ENCODE measurements at places on chromosomes 1 and 21.

DNA sequence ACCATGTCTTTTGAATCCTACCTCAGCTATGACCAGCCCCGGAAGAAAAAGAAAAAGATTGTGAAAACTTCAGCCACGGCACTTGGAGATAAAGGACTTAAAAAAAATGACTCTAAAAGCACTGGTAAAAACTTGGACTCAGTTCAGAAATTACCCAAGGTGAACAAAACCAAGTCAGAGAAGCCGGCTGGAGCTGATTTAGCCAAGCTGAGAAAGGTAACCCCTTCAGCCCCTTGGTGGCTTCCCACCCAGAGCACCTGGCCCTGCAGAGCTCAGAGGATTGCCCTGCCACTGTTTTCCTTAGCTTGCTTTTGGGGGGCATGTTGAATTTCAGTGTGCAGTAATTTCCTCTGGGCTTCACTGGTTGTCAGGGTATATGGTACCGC, 8.5 kb downstream of the ELOA start:
- DNase-seq = no peak

DNA sequence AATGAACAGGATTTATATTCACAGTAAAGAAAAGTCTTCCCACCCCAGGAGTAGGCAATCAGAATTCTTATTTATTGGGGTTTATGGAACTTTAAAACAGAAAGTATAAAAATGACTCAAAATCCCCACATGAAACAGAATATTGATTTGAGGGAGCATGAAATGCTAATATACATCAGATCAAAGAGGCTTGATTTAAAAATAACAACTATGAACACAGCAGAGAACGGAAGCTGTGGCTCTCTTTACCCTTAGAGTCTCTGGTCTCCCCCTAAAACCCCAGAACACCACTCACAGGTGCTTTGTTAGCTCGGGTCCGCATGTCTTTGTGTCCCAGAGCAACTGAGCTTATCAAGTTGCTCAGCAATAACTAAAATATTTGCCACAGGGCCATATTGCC, 31.2 kb upstream of the FASLG start:
- no peak for DNase-seq

DNA sequence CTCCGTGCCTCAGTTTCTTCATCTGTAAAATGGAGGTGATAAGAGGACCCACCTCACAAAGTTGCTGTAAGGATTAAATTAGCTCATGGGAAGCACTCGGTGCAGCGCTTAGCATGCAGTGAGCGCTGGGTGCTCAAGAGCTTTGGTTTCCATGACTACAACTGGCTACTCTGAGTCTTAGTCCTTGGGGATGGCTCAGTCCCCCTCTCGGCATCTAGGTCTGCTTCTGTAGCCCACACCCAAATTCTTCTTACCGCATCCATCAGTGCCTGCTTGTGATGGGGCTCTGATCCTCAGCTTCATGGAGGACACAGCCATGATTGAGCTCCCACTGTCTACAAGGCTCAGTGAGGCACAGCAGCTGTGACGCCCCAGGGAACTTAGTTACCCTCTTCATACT, 159.0 kb downstream of the ACTL8 start:
- DNase-seq = no peak

DNA sequence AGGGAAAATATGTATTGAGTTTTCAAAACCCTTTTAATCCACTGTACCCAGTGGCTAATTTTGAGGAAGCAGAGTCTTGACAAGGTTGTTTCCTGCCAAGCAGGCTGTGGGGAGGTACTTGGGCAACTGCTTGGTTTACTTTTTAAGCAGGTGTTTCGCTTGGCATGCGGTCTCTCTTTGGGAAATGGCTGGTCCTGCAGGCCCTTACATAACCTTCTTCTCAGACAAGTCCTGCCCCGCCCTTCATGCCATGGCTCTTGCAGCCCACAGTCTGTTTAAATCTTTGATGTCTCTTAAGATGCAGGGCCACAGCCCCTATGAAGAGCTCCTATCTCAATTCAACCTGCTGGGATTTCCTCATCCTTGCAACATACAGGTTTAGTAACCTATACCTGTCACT, 36.0 kb upstream of the ABCD3 start:
- no peak for DNase-seq

- DNase-seq = peak; percentile 90
Measured at GRCh38 chr21:44297525-44298290, 2.1 kb upstream of the PFKL start.
